ENCODE measurements at places on chromosomes 13 and 19.

GRCh38 chr13:31012655-31013024 lies 80.2 kb downstream of the TEX26 start:
- DNase-seq: no peak

DNA sequence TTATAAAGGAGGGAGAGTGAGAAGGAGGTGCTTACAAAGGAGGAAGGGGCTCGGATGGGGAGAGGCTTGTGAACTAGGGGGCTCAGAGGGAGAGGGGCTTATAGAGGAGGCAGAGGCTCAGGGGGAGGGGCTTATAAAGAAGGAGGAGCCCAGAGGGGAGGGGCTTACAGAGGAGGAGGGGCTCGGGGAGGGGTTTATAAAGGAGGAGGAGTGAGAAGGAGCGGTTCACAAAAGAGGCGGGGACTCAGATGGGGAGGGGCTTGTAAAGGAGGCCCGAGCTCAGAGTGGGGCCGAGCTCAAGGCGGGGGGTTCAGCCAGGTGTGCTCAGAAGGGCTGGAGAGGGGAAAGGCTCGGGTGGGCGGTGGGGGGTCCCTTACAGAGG lies 500 bp downstream of the SMIM24 start:
- no peak for DNase-seq

- no peak for DNase-seq
Measured at GRCh38 chr19:46197314-46198070, 32.0 kb upstream of the IGFL1 start.

DNA sequence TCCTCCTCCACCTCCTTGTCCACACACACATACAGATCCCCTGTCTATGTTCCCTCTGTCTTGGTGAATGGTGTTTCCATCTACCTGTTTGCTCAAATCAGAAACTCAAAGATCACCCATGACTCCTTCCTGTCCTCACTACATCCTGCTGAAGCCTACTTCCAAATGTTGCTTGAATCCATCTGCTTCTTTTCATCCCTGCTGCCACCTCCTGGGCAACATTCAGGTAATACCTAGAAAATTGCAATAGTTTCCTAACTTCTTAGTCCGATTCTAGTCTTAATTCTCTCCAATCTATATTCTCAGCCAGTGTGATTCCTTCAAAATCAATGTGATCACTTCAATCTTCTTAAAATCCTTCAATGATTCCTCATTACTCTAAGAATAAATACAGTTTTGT lies 155.5 kb upstream of the STARD13 start:
- no peak for DNase-seq

GRCh38 chr13:111402441-111402840 lies 82.0 kb downstream of the TEX29 start:
- no peak for DNase-seq

All from fibroblast of skin of left biceps (primary cell).